Activated CD4-positive, alpha-beta T cell treated with anti-CD3 and anti-CD28 coated beads for 24 hours (primary cell): ENCODE measurements at places on chromosomes 2 and 18.

DNA sequence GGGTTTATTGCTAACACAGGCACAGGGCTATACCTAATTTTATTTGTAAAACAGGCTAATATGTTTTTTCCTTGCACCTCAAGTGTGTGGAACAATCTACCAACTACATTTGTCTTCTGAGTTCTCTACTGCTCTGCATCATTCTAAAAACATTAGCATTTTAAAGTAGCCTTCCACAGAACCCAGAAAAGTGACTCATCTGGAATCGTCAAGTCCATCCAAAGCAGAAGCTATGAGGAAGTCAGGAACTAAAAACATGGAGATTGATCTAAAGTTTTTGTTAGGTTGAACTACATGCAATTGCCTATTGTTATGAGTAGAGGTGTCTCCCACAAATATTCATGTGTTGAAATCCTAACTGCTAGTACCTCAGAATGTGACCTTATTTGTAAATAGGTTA lies 70.9 kb downstream of the SUCLG1 start:
- no peak for DNase-seq

- no peak for DNase-seq
Measured at GRCh38 chr18:25787276-25787675, 303.1 kb downstream of the SS18 start.

- DNase-seq: no peak
Measured at GRCh38 chr2:162967811-162968210, 129.2 kb upstream of the KCNH7 start.

- no peak for DNase-seq
Measured at GRCh38 chr2:160380611-160381010, 113.0 kb downstream of the RBMS1 start.

- DNase-seq: no peak
Measured at GRCh38 chr2:11898576-11898975, 152.1 kb downstream of the LPIN1 start.

DNA sequence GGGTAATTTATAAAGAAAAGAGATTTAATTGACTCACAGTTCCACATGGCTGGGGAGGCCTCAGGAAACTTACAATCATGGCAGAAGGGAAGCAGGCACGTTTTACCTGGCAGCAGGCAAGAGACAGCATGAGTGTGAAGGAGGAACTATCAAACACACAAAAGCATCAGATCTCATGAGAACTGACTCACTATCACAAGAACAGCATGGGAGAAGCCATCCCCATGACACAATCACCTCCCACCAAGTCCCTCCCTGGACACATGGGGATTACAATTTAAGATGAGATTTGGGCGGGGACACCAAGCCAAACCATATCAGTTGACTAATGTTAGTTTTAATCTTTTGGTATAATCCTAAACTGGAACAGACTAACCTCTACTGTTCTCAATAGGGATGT lies 49.1 kb upstream of the CPO start:
- no peak for DNase-seq

- no peak for DNase-seq
Measured at GRCh38 chr2:6934345-6934744, 17.1 kb downstream of the RNF144A start.

GRCh38 chr2:70627211-70627898 lies 73.7 kb upstream of the TGFA start:
- no peak for DNase-seq

GRCh38 chr2:200839513-200839912 lies 24.9 kb downstream of the CLK1 start:
- DNase-seq: no peak

- DNase-seq: no peak
Measured at GRCh38 chr18:26479681-26480079, 68.7 kb downstream of the KCTD1 start.

GRCh38 chr2:217755027-217755745 lies 247.6 kb downstream of the TNS1 start:
- no peak for DNase-seq

GRCh38 chr2:130328710-130329109 lies 14.0 kb upstream of the IMP4 start:
- DNase-seq: no peak

- no peak for DNase-seq
Measured at GRCh38 chr2:147030966-147031720, 813.7 kb upstream of the ACVR2A start.

DNA sequence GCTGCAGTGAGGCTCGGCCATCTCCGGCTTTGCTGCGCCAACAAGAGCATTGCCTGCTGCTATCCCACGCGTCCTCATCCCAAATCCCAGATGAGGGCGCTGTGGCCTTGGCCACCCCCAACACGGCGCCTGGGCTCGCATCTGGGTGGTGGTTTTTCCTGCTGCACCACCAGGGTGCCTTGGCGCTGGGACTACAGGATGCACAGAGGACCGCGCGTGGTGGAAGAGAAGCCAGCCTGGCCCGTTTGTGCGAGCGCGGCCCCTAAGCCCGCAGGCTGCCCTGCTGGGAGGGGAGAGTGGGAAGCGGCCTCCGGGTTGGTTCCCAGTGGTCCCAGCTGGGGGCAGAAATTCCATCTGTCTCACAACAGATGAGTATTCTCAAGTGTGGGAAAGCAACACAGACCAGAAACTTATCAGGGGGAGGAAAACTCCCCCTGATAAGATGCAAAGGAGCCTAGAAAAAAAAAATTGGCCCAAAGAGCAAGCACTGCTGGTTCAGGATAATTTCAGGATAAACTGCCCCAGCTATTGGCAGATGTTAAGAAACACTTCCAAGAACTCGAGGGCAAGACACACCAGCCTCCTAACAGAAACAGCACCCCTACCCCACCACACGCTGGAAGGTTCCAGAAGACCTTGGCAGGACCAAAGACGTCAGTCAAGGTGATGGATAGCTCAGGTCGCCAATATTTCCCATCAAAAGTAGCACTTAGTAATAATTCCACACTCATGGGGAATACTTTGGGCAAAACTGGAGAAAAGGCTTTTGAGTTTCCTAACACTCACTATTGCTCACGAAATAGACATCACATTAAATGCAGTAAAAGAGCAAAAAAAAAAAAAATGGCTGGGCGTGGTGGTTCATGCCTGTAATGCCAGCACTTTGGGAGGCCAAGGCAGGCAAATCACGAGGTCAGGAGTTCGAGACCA lies 152.1 kb downstream of the PXDN start:
- DNase-seq: no peak

DNA sequence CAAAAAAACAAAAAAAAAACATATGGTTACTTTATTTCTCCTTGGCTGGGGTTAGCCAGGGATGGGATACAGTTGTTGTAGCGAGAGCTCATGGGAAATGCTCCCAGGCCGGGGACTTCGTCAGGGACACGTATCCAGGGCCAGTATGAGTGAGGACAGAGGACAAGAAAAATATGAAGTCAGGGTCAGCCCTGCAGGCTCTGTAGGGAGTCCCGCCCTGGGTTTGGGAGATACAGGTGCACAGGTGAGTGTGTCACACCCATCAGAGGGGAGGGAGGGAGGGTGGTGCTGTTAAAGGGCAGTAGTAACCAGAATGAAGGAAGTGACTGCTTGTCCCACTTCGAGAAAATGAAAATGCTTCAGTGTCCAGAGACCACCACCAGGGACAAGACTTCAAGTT lies 55.6 kb upstream of the RBM44 start:
- DNase-seq: no peak

DNA sequence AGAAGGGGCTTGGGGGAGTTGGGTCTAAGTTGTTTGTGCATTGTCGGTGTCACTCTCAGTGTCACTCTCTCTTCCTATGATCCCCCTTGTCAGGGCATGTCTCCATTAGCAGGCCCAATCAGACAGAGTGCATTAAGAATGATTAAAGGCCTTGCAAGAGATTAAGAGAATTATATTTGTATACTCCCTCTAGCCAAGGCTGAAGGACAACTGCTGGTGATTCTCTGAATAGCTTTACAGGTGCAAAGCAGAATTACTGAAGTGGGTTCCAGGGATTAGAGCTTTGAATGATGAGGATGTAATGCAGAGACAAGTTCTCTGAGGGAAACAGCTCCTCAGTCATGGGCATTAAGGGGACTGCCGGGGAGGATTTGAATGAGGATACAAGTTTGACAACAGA lies 104.8 kb upstream of the LGALSL start:
- DNase-seq: no peak

GRCh38 chr2:145846982-145847381 lies 1327.1 kb upstream of the ZEB2 start:
- no peak for DNase-seq

DNA sequence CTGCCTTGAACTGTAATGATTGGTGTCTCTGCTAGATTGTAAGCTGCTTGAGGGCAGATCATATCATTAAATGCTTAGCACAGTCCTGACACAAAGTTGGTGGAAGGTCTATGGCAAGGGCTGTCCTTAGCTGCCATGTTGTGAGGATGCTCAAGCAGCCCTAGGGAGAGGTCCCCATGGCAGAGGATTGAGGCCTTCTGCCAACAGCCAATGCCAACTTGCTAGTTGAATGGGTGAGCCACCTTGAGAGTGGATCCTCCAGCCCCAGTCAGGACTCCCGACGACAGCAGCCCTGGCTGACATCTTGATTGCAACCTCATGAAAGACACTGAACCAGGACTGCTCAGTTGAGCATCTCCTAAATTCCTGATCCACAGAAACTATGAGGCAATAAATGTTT lies 115.3 kb upstream of the SMAD2 start:
- no peak for DNase-seq
